ENCODE measurements at places on chromosomes 6 and 20.

DNA sequence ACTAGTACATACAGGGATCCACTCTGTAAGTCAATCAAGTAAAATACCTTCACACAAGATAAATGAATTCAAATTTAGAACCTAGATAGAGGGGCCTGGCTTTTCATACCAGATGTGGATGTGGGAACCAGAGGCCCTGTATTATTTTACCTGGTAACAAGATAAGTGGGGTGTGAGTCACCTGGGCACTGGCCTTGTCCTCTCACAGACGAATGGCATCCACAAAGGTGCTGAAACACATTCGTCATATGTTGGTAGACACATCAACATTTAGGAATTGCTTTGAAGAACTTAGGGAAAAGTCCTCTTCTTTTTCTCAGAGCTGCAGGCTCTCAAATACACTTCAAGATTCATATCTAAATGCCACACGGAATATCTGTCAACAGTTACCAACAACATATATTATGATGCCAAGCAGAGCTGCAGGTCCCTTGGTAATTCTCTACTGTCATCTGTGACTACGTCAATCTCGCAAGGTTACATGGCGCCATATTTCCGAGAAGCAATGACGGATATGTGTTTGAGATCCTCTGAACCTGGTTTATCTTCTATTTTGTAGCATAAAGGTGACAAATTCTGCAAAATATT lies 618.6 kb downstream of the EPM2A start:
- no peak for DNase-seq

DNA sequence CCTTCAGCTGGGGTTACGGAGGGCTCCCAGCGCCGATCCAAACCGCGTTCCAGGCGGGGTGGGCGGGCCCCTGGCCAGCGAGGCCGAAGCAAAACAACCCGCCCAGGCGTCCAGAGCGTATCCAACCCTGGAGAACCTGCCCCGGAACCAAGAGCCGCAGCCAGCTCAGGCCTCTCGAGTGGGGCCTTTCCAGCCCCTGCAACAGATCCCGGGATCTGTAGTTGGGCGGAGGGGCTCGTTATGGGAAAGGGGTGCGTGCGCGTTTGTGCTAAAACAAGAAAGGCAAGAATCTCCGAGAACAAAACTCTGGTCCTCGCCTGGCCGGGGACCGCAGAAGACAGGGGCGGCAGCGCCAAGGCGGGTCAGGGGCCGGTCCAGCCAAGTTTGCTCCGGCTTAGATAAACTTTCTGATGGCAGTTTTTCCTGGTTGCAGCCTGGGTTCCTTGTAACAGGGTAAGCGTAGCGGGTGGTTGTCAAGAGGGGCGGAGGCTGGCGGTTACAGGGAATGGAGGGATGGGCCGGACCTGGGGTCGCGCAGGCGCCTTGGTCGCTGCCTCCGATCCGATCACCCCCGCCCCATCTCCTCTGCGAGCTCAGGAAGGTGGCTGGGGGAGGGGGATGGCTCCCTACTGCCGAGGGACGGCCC lies 448 bp upstream of the RIN2 start:
- DNase-seq, result peak; percentile 79

DNA sequence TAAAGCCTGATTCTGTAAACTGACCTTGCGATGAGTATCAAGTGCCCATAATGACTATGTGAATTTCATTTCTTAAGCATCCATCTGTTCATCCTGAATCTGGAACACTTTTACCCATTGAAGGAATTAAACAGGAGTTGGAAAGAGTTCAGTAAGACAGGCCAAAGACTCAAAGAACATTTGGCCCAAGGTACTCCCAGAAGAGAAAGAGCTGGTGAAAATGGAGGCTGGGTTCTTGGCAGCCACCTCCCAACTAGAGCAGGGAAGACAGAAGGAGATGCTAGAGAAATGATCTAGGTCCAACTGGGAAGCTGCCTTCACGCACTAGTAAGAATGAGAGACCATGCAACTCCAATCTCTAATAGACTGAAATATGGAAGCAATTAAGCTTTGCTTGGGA lies 290.8 kb upstream of the RNF24 start:
- DNase-seq, result no peak

DNA sequence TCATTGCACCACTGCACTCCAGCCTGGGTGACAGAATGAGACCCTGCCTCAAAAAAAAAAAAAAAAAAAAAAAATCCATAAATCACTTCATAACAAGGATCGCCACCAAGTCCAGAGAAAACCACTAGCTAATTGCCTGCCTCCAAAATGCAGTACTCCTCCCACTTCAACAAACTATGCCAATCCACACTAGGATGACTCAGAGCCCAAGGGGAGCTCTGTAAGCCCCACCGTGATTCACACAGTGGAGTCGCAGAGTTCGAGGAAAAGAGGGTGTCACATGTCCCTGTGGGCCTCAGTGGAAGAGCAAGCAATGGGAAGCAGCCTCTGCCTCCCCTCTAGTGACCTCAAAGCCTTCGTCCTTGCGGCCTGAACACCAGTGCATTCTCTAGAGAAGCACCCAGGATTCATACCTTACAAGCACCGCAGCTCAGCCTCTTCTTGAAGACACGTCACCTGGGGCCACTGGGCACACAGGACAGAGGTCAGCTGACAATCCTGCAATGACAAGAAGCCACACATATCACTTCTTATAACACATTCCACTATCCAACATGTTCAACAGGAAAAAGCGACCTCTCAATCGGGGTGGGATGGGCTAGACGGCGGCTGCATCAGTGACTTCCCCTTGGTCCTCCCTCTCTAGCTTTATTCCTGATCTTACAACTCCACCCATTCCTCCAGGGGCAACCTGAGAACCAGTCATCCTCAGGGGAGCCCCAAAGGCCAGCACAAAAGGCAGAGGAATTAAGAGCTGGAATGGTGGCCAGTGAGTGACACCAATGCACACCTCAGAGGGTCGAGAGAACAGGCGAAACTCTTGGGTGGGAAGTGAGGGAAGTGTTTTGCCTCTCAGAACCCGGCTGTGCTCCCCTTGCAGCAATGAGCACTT lies 8.9 kb downstream of the SNHG17 start:
- no peak for DNase-seq

- no peak for DNase-seq
Measured at GRCh38 chr20:41142245-41142644, 4.9 kb downstream of the PLCG1 start.

- no peak for DNase-seq
Measured at GRCh38 chr20:44188752-44189151, 1.8 kb upstream of the JPH2 start.

GRCh38 chr20:37749218-37749617 lies 55.4 kb downstream of the CTNNBL1 start:
- DNase-seq, result no peak

Data from DMS79 (cell line).